Effector CD8-positive, alpha-beta T cell (primary cell): ENCODE measurements at places on chromosomes 2 and 18.

DNA sequence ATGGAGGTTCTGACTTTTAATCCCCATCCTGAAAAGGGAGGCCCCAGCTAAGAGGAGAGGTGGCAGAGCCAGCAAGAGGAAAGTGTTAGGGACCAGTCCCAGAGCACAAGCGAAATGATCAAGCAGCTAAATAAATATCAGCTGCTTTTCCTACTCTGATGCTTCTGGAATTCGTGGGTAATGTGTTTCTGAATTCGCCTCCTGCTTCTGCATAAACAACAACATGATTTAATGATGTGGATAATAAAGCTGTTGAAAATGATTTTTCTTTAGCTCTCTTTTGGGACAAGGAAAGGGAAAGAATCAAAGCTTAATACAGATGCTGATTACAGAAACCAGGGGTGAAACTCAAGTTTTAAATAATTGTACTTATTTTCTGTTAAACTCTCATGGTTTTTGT is 329.7 kb downstream of the PDE11A start:
- no peak for DNase-seq

GRCh38 chr2:71773218-71773617 is 319.9 kb downstream of the DYSF start:
- DNase-seq = no peak

- no peak for DNase-seq
Observed at GRCh38 chr2:186848873-186849578, at the start of gene ZSWIM2. Gene ZSWIM2 (minus strand): TSS chr2:186849170. CDS start chr2:186849130, 40 bp downstream.

DNA sequence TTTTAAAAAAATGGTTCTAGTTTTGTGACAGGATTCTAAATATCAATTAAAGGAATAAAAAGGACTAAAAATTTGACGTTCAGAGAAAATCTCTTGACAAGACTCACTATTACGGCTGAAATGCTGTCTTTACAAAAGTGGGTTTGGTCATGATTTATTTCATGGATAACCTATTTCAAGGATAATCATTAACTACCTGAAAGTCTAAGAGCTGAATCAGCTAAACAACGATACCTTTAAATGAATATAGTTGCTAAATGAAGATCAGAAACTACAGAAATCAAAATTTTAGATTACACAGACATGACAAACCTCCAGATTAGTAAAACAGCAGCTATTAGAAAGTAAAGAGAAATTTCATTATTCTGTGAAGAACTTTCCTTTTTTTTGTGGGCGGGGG is 35.7 kb downstream of the RTTN start:
- DNase-seq = no peak

GRCh38 chr2:25234738-25235137 is 66.4 kb upstream of the POMC start:
- no peak for DNase-seq

DNA sequence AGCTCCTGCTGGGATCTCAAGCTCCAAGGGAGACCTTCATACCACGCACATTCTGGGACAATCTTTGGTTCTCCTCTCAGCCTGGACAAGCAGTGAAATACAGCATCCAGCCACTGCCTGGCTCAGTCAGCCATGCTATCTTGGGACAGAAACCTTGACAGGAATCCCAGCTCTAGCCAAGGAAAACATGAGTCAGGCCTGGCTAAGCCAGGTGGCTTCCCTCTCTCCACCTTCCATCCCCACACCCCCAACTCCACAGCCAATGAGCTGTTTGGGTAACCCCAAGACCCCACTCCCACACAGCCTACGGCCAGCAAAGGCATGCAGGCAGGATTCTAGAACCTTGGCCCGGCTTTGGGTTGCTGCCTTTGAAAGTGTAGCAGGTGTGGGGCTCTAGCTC is 64.9 kb downstream of the MCFD2 start:
- DNase-seq = no peak

GRCh38 chr18:13220361-13220991 is 1.9 kb downstream of the LDLRAD4 start:
- DNase-seq = no peak

DNA sequence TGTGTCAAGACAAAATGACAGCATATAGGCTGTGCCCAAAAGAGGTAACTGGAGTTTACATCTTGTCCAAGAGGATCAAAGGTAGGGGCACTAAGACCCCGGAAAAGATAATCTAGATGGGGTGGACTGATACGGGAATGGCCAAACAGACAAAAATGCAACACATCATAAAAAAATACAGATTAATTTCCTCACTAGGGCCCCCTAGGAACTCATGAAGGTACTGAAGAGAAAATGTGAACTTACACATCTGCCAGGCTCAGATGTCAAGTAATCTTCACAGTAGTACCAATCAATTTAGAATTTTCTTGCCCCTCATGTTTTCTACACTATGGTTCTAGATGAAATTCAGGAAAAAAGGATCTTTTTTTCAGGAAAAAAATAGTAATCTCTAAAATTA is 115.6 kb upstream of the REG3A start:
- DNase-seq = no peak

- no peak for DNase-seq
Observed at GRCh38 chr2:231000211-231000904, 4.4 kb downstream of the SPATA3 start.
